Activated CD4-positive, alpha-beta T cell treated with anti-CD3 and anti-CD28 coated beads, Interleukin-2, amount 10 ng/mL, durations not matched to agents 7 days and 5 days (primary cell): ENCODE measurements at places on chromosomes 4 and X. TPM values are rescaled to one million over a fixed set of nuclear protein-coding genes. Genes with fewer than 3 reads are reported as not detected.

DNA sequence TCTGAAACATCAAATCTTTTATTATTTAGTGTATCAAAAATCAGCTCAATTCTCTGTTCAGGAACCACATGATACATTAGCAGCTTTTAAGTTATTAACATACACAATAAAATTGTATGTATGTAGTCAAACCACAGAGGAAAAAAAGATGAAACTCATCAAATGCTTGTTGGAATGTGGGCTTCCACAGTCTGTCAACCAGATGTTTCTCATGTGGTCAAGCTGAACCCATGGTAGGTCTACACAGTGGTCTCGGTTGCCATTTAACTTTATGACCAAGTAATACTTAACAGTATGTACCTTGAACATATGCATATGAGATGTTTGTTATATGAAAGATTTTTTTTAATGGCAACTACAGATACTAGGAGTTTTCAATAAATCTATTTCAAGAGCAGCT is 427.8 kb downstream of the IL15 start:
- no peak overlapping the region for H3K27ac ChIP-seq
- peaks cover 57% of the 10 kb centered on the region for H3K36me3 ChIP-seq
- no peaks in the 10 kb centered on the region for H3K27me3 ChIP-seq
- no peak for DNase-seq

DNA sequence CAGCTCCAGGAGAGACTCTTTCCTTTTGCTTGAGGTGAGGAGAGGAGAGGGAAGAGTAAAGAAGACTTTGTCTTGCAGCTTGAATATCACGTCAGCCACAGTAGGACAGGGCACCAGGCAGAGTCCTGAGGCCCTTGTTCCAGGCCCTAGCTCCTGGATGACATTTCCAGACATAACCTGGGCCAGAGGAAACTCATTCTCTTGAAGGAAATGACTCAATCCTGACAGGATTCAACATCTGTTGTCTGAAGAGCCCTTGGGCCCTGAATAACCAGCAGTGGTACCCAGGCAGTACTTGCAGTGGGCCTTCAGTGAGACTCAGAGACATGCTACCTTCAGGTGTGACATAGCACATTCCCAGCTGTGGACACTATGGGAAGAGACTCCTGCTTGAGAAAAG is 62.8 kb downstream of the FGF16 start:
- DNase-seq, result no peak
- H3K4me1 ChIP-seq, result peaks cover 4% of the 10 kb centered on the region
- no peaks in the 10 kb centered on the region for H3K27me3 ChIP-seq
- H3K36me3 ChIP-seq, result peaks cover 62% of the 10 kb centered on the region
- no peak overlapping the region for H3K4me3 ChIP-seq
- H3K27ac ChIP-seq, result no peak overlapping the region

GRCh38 chrX:24396931-24397279 is 36.5 kb downstream of the SUPT20HL1 start:
- H3K27me3 ChIP-seq, result no peaks in the 10 kb centered on the region
- no peak for DNase-seq
- no peaks in the 10 kb centered on the region for H3K36me3 ChIP-seq
- H3K4me3 ChIP-seq, result no peak overlapping the region
- peaks cover 5% of the 10 kb centered on the region for H3K4me1 ChIP-seq

DNA sequence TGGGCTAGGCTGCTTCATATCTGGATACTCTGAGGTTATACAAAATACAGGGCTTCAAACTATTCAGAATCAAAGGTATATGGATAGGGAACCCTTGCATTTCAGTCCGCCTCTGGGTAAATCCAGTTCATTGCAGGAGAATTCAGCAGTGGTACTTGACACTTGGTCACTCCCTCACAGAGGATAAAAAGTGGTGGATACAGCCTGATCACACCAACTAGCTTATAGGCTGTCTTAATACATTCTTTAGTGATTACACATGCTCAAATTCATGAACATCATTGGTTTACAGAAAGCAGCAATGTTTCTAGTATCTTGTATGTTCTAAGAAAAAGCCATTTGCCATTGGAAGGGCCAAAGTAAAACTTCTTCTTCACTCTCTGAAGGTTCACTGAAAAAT is 104.8 kb upstream of the PDE5A start:
- no peak overlapping the region for H3K4me3 ChIP-seq
- no peaks in the 10 kb centered on the region for H3K4me1 ChIP-seq
- no peaks in the 10 kb centered on the region for H3K36me3 ChIP-seq

DNA sequence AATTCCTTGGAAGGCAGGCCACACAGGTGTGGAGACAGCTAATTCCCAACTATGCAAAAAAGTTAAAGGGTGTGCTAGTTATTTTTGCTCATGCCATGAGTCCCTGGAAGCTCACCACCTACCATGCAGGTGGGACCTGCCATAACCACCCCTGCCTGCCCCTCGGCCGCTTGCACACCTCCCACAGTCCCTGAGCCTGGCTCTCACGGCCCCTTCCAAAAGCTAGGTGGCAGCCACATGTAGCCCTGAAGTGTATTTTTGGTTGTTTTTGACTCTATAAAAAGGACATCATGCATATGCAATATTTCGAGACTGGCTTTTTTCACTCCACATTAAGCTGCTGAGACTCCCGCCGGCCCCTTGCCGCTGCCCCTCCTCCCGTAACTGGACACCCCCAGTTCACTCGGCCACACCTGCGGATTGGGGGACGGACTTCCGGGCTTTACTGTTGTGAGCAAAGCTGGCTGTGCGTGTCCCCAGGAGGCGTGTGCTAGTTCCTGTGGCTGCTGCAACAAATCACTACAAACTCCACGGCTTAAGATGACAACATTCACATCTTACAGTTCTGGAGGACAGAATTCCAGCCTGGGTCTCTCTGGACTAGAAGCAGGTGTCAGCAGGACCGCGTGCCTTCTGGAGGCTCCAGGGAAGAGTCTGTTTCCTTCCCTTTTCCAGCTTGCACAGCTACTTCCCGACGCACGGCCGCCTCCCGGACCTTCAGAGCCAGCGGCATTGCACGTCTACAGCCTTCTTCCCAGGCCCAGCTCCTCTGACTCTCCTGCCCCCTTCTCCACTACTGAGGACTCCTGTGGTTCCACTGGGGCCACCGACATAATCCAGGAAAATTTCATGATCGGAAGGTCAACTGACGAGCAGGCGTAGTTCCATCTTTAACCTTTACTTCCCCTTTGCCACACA is 24.8 kb downstream of the ZFYVE28 start:
- H3K4me3 ChIP-seq, result no peak overlapping the region
- H3K27me3 ChIP-seq, result peaks cover 23% of the 10 kb centered on the region
- peak; percentile 17 for DNase-seq
- H3K27ac ChIP-seq, result peak overlapping the region; percentile 76

DNA sequence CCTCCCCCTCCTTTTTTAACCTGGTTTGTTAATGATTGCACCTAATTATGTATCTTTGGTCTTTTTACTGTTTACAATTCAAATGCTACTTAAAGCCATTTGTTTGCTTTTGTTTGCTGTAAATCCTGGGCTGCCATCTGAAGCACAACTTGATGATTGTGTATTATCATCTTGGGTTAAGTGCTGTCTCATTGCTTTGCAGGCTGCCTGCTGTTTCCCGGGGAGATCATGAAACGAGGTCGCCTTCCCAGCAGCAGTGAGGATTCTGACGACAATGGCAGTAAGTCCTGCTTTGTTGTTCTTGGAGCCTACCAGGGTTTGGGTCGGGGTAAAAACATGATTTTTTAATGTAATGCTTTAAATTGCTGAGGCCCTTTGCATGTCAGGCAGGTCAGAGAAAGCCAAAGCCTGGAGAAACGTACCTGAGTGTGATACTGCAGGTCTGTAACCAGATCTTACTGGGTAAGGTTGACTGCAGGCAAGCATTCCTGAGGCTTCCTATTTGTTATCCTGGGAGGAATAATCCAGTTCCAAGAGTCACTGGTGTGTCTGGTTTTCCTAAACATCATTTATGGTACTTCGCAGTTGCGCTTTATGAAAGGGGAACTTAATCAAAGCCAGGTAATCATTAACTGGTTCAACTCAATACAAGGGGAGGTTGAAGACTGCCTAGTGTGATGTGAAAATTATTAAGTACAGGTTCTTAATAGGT is 22.2 kb downstream of the JADE1 start:
- no peak for DNase-seq
- peak overlapping the region; percentile 0 for H3K27ac ChIP-seq
- H3K4me1 ChIP-seq, result peaks cover 33% of the 10 kb centered on the region
- peaks cover 32% of the 10 kb centered on the region for H3K36me3 ChIP-seq
- H3K27me3 ChIP-seq, result no peaks in the 10 kb centered on the region

GATA1 gene
- not detected for total RNA-seq

DNA sequence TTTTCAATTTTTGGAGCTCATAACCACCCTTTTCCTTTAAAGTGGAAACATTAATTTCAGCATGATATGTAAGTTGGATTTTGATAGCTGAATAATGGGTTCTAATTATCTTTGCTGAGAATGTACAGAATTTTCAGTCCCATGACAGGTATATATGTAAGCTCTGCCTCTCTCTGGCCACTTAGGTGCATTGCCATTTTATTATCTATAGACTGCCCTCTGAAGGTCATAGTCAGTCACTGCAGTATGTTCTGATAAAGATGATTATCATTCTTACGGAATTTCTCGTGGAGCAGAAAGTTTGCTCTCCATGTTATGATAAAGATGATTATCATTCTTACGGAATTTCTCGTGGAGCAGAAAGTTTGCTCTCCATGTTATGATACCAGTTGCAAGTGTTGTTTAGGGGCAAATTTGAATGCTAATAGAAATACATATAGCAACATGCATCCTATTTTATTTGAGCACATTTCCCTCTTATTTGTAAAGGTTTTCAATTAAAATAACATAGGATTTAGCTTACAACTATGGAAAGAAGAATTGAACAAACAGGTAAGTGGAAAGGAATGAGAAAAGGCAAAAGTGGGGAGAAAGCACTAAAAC is 10.4 kb downstream of the AFP start:
- peaks cover 11% of the 10 kb centered on the region for H3K27me3 ChIP-seq
- H3K36me3 ChIP-seq, result no peaks in the 10 kb centered on the region
- no peak overlapping the region for H3K27ac ChIP-seq
- no peak overlapping the region for H3K4me3 ChIP-seq
- peak; percentile 30 for DNase-seq

DNA sequence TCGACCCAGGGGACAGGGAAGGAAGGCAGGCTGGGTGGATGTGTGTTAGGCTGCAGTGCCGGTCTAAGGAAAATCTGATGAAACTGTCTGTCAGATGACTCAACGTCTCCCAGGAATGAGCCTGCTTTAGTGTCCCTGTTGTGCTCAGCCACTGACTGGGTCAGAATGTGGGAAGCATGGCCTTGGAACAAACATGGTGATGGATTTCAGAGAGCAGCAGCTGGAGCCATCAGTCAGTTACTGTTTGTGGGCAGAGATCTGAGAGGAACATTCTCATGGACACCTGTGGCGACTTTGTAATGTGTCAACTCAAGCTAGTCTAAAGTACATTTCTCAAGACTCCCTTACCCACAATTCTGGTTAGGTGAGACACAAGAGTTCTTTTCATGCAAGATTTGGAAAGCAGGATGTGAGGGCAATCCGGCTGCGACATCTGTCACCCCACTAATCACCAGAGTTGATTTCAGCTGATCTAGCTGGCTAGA is 63.2 kb downstream of the ANAPC10 start:
- H3K27me3 ChIP-seq, result no peaks in the 10 kb centered on the region
- peaks cover 33% of the 10 kb centered on the region for H3K36me3 ChIP-seq
- no peak overlapping the region for H3K4me3 ChIP-seq

DNA sequence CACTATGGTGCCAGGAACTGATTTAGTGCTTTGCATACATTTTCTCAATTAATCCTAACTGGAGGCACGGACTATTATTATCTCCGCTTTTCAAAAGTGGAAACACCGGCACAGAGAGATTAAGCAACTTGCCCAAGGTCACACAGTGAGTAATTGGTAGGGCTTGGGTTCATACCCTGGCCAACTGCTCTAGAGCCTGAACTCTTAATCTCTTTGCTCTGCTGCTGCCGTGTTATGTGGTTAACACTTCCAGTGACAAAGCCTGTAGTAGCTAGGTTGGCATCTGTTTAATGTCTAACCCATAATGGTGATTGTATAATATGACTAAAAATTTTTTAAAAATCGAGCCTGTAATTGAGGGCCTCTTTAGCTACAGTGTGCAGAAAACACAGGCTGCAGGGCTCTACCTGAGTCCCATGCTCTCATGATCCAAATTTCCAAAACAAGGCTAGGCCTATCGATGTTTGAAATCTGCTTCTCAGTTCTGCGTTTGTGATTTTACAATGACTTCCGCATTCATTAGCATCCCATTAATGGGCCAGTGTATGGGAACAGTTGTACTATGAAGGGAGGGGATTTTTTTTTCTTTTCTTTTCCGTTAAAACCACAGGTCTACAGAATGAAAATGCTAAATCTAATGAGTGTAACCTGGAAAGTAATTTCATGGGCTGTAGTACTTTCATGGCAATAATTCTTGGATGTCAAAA is 219.3 kb upstream of the JADE1 start:
- no peak overlapping the region for H3K27ac ChIP-seq
- no peaks in the 10 kb centered on the region for H3K4me1 ChIP-seq
- no peak for DNase-seq
- H3K4me3 ChIP-seq, result no peak overlapping the region

ITIH6 gene
- not detected for total RNA-seq

GRCh38 chr4:153939570-153939969 is 150.7 kb upstream of the SFRP2 start:
- no peak overlapping the region for H3K27ac ChIP-seq
- no peaks in the 10 kb centered on the region for H3K4me1 ChIP-seq
- peaks cover 2% of the 10 kb centered on the region for H3K36me3 ChIP-seq
- no peak overlapping the region for H3K4me3 ChIP-seq
- no peak for DNase-seq
- H3K27me3 ChIP-seq, result peaks cover 27% of the 10 kb centered on the region

DNA sequence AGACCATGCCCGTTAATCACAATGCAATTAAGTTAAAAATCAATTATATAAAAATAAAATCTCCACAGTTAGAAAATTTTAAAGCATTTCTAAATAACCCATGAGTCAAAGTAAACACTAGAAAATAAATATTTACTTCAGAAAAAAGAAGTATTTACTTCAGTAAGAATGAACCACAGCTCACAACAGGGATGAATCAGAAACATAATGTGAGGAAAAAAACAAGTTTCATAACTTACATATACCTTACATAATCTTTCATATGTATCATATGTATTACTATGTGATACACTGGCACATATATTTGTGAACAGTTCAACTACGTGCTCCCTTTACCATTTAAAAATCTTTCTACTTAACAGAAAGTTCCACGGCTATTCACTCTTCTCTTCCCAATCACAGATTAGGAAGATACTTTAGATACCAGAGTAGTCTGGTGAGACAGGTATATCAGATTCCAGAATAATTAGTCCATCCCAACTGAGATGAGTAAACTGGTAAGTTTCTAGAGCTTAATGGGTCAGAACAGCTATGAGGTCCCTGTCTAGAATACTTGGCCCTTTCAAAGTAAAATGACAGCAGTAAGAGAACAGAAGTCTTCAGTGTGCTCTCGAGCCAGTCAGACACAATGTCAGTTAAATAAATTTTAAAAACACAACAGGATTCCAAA is 70.3 kb downstream of the SH3RF1 start:
- no peak for DNase-seq
- H3K4me1 ChIP-seq, result no peaks in the 10 kb centered on the region
- H3K27me3 ChIP-seq, result no peaks in the 10 kb centered on the region
- H3K4me3 ChIP-seq, result no peak overlapping the region
- no peaks in the 10 kb centered on the region for H3K36me3 ChIP-seq

- no peak for DNase-seq
- H3K27ac ChIP-seq, result no peak overlapping the region
- no peaks in the 10 kb centered on the region for H3K27me3 ChIP-seq
- no peak overlapping the region for H3K4me3 ChIP-seq
- no peaks in the 10 kb centered on the region for H3K4me1 ChIP-seq
Measured at GRCh38 chr4:129014566-129015509, 78.5 kb downstream of the SCLT1 start.

TLR6 gene
- 3.2 TPM for total RNA-seq

GRCh38 chrX:40109288-40110008 is 11.7 kb upstream of the BCOR start:
- no peaks in the 10 kb centered on the region for H3K36me3 ChIP-seq
- H3K4me3 ChIP-seq, result no peak overlapping the region
- peaks cover 20% of the 10 kb centered on the region for H3K4me1 ChIP-seq

GK gene
- total RNA-seq, result 20.7 TPM
